ENCODE measurements at places on chromosomes 4 and X. TPM values are rescaled to one million over a fixed set of nuclear protein-coding genes. Genes with fewer than 3 reads are reported as not detected.
A peak's percentile ranks its signal among the peaks of the same experiment; 100 is the strongest.

KDR gene
- total RNA-seq = 0.05 TPM

GRCh38 chrX:78595901-78596502, 63.1 kb downstream of the RTL3 start:
- DNase-seq = no peak

- no peak for DNase-seq
These were observed 581.4 kb upstream of the DIPK2B start for GRCh38 chrX:45781901-45782553.

DNA sequence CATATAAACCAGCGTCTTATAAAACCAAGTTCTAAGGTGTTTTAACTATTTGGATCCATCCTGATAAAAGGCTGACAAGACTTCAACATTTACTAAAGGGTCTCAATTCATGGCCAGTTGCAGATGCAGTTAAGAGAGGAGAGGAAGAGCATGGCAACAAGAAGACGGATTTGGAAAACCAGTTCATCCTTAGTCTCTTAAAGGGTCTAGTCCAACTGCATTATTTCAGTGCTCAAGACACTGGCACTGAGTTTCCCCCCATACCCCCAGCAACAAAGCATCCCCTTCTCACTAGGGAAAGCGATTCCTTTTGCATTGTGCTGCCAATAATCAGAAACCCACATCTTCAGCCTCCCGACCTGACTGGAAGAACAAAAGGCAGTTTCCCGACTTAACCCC, 90.3 kb upstream of the TFDP3 start:
- no peak for DNase-seq

GRCh38 chr4:88793475-88793874, 95.8 kb upstream of the NAP1L5 start:
- DNase-seq = no peak

GRCh38 chr4:87843936-87844335, 11.2 kb downstream of the MEPE start:
- DNase-seq = no peak

GRCh38 chr4:98672583-98673287, 14.3 kb upstream of the TSPAN5 start:
- no peak for DNase-seq

CEP135 gene
- 10.4 TPM for total RNA-seq

- no peak for DNase-seq
These were observed 92.5 kb downstream of the PRSS12 start for GRCh38 chr4:118260309-118260708.

DNA sequence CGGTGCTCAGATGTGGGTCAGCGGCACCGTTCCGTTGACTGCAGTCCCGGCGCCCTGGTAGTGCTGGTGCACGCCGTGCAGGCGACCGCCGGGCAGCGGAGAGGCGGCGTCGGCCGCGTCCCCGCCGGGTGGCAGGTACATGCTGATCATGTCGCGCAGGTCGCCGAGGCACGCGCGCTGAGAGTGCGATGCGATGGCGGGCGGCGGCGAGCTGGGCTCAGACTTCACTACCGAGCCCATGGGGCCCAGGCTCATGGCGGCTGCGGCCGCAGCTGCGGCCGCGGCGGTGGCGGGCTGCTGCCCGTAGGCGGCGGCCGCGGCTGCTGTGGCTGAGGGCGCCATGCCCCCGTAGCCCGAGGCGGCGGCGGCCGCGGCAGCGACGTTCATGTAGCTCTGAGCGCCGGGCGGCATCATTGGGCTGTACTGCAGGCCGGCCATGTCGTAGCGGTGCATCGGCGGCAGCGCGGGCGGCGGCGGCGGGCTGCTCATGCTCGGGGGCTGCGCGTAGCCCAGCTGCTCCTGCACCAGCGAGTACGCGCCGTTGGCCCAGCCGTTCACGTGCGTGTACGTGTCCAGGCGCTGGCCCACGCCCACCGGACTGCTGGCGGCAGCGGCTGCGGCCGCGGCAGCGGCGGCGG, 1.0 kb downstream of the SOX3 start:
- DNase-seq = no peak

DNA sequence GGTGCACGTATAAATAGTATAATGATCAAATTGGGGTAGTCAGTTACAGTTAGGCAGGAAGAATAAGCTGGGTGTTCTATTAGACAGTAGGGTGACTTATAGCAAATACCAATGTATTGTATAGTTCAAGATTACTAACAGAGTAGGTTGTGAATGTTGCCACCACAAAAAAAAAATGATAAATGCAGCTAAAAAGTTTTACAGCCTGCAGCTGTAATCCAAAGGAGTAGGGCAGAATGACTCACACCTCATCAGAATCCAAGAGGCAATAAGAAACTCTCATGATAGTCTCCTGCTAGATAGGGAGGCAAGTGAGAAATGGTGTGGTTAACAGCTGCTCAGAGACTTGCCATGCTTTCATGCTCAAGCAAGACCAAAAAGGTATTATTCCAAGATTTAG, 19.6 kb upstream of the TCEAL4 start:
- DNase-seq = no peak

HSFX3 gene
- total RNA-seq = not detected

PHKA1 gene
- total RNA-seq = 0.15 TPM

DNA sequence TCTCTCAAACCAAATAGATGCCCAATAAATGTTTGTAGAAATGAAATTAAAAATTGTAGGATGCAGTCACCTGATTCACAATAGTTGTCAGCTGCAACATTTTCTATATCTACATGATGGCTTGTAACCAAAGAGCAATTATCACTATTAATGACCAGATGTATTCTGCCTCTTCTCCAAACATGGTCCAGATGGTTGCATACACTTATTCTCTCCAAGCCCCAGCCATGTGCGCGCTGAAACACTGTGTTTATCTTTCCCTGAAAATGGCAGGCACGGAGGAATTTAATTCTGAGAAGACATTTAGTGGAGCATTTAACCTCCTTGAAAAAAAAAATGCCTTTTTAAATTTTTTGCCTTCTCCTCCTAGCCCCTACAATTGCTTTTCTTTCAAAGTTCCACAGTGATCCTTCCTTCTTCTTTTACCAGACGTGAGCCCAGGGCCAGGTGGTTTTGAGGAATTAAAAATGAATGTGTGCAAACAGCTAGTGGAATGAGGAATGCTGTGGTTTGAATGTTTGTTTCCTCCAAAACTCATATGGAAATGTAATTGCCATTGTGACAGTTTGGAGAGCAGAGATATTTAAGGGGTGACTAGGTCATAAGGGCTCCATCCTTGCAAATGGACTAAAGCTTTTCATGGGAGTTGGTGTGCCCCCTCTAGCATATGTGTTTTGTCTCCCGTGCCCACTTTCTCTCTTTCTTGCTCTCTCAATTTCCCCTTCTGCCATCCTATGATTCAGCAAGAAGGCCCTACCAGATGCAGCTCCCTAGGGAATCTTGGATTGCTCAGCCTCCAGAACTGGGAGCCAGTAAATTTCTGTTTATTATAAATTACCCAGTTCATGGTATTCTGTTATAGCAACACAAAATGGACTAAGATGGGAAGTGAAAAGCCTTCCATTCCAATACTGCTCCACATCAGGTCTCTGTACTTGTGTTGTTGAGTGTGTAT, 136.0 kb downstream of the GABRB1 start:
- no peak for DNase-seq

DOK7 gene
- total RNA-seq = 0.27 TPM

DNA sequence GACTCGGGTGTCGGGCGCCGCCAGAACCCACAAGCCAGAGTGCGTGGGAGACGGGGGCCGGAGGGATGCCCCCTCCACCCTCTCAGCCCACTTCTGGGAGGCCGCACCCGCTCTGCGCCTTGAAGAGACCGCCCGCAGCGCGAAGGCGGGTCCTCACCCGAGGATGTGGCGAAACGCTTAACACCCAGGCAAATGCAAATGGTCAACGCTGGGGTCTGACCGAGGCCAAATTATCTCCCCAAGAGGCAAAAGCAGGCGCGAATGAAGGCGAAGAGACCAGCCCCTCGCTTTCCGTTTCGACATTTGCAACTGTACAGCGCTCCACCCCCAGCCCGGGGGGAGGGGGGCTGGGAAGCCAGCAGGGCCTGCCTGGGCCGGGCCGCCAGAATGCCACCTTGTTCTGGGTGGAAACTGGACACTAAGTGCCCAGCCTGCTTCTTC, 137.7 kb upstream of the ZIC3 start:
- no peak for DNase-seq

UGT2A1 gene
- not detected for total RNA-seq

- no peak for DNase-seq
These were observed 43.9 kb downstream of the UGT2B10 start for GRCh38 chr4:68859655-68860054.

DNA sequence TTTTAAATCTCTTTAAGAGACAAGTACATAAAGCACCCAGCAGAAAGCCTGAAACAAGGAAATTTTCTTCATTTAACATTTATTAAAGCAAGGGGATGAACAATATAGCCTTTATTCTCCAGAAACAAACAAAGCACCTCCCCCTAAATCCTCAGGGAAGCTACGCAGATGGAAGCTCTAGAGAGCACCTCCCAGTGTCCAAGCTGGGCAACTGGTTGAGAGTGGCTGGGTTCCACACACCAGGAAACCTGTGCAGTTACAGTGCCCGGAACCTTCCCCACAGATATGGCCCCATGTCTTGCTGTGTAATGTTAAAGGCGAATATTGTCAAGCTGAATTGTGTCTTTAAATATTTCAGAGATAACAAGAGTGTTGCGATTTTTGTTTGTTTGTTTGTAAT, 8.9 kb upstream of the TRIML1 start:
- DNase-seq = no peak

ARHGAP36 gene
- total RNA-seq = not detected

DNA sequence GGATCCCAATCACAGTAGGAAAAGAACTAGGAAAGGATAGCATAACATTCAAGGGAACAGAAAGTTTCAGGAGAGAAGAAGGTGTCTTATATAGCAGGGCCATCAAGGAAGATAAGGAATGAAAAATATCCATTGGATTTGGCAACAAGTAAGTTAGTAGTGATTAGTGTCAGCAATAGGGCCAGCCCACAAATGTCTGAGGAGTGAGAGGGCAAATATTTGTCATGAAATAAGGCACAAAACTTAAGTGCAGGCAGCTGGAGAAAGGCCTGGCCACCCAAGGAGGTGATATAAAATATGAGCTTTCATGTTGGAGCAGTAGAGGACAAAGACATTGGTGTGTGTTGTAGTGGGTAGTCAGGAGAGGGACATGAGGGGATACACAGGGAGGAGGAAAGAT, 132.1 kb downstream of the COL4A6 start:
- no peak for DNase-seq

- no peak for DNase-seq
These were observed 17.1 kb downstream of the SMIM14 start for GRCh38 chr4:39621582-39621981.

CCDC160 gene
- total RNA-seq = not detected

SLC49A3 gene
- total RNA-seq = 0.74 TPM

DNA sequence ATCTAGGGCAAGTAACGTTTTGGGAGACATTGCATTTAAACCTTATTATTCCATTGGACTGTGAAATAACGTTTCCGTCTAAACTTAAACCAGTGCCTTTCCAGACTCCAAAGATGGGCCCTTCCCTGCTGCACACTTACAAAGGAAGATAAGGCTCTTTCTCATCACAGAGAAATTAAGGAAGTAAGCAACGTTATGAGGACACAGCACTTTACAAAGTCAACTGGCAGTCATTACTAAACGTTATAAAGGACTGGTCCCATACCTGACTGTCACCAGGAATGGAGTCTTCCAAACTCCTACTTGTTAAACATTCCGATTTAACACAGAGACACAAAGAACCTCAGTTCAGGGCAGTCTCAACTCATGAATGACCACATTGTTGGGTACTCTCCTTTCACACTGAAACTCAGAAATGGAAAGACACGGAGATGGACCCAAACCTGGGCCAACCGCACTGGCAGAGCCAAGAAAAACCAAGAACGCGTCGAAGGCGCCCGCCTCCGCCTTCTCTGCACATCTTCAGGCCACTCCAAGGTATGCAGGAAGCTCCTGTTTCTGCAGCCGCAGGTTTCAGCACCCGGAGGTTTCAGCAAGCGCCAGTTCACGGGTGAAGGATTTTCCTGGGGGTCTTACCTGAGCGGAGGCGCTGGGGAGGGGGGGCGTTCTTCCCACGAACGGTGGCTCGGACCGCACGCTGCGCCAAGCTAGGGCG, 670 bp downstream of the PAPSS1 start:
- no peak for DNase-seq

DNA sequence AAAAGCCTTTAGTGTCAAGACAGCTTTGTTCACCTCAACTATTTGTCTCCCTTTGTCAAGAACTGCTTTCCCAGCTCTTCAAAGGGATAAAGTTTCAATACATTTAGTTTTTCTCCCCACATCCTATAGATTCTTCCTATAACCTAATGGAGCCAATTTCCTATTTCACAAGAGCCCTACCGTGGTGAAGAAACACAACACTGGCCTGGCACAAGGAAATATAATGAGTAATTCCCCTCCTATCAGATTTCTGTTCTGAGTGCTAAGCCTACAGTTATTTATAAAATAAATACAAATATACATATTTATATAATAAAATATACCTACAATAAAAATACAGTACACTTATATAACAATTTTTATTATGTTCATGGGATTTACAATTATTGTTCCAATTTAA, 89.9 kb downstream of the SHISA3 start:
- no peak for DNase-seq

THAP9 gene
- 3.8 TPM for total RNA-seq

- DNase-seq = no peak
These were observed 447.9 kb upstream of the FAM241A start for GRCh38 chr4:111697176-111697942.

- DNase-seq = no peak
These were observed 280.3 kb downstream of the SPRY1 start for GRCh38 chr4:123676890-123677229.

DNA sequence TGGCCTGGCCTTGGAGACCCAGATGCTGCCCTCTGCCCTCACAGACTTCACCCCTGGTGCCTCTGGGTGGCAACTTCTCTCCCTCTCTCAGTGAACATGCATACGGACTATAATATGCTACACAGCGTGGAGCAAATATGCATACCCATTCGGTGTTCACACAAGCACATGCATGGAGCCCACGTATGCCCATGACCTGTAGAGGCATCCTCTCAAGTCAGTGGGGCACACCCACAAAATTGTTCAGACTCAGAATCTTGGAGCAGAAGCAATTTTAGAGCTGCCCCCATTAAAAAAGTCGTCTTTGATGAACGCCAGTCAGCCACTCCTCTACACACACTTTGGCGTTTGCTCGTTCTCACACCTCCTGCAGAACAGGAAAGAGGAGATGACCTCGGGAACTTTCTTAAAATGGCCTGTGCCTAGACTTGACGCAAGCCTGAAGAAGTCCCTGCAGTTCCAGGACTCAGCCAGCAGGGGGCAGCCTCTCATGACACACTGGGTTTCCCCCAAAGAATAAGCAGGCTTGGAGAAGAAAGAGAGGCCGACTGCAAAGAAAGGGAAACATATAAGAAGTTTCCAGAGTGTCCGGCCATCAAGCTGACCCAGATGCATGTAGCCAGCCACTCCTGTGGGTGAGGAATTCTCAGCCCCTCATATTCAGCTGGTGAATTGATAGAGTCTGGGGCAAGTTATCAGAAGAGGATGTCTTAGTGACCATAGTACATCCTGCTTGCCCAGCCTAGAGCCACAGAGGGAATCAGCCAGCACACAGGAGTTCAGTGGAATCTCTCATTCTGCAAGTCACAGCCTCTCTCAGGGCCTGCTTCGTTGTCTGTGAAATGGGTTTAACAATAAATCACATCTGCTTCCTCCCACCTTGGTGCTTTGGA, 17.3 kb downstream of the APLN start:
- peak; percentile 33 for DNase-seq
